ENCODE measurements at places on chromosomes 3 and 15. TPM values are rescaled to one million over a fixed set of nuclear protein-coding genes. Genes with fewer than 3 reads are reported as not detected.
A peak's percentile ranks its signal among the peaks of the same experiment; 100 is the strongest.

DNA sequence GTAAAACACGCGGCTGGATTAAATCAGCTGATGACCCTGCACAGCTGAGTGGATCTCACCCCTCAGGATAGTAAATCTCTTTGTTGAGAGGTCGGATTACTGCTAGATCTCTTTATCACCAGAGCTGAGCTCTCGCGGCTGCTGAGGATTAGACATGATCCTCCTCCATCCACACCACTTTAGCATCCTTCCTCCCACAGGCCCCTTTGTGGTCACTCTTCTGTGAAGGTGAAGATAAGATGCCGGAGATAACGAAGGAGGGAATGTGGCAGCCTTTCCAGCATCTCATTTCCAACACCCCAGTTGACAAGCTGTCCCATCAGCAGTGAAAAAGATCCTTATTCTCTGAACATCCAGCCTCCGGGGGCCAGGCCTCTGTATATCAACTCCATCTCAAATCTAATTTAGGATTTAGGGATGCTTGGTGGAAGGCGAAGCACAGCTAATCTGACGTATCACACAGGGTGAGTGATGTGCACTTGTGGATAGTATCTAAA lies 47.5 kb upstream of the SELENOK start:
- H3K4me1 ChIP-seq = no peaks in the 10 kb centered on the region
- no peak overlapping the region for H3K27ac ChIP-seq

RAD18 gene
- total RNA-seq = 23.8 TPM

KATNBL1 gene
- 57.9 TPM for total RNA-seq

DNA sequence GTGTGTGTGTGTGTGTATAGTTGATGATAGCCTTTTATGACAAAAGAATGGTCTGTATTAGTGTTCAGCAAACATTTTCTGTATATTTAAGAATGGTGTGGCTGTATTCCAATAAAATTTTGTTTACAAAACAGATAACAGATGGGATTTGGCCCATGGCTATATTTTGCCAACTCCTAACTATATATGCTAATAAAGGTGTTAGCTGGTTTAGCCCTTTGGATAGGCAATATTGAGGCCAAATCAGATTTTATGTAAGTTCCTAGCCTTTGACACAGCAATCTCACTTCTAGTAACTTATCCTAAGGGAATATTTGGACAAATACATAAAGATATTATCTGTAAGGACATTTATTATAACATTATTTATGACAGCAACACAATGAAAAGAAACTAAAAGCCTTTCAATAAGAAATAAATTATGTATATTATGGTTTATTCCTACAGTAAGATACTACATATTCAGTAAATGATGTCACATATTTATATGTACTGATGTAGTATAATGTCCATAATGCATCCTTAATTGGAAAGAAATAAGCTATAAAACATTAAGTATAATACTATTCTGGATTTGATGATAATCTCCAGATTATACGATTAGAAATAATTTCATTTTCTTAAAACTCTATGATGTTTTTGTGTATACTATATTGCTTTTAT lies 264.0 kb downstream of the RBMS3 start:
- no peaks in the 10 kb centered on the region for H3K36me3 ChIP-seq
- H3K27ac ChIP-seq = no peak overlapping the region
- no peak overlapping the region for H3K4me3 ChIP-seq

- peak overlapping the region; percentile 72 for H3K4me3 ChIP-seq
- H3K36me3 ChIP-seq = no peaks in the 10 kb centered on the region
- DNase-seq = peak; percentile 90
- no peak overlapping the region for H3K27ac ChIP-seq
These were observed 31.5 kb upstream of the AP4E1 start for GRCh38 chr15:50876989-50877360.

Measured in endothelial cell of umbilical vein (primary cell).